ENCODE measurements at places on chromosomes 4 and X.
A peak's percentile ranks its signal among the peaks of the same experiment; 100 is the strongest.

DNA sequence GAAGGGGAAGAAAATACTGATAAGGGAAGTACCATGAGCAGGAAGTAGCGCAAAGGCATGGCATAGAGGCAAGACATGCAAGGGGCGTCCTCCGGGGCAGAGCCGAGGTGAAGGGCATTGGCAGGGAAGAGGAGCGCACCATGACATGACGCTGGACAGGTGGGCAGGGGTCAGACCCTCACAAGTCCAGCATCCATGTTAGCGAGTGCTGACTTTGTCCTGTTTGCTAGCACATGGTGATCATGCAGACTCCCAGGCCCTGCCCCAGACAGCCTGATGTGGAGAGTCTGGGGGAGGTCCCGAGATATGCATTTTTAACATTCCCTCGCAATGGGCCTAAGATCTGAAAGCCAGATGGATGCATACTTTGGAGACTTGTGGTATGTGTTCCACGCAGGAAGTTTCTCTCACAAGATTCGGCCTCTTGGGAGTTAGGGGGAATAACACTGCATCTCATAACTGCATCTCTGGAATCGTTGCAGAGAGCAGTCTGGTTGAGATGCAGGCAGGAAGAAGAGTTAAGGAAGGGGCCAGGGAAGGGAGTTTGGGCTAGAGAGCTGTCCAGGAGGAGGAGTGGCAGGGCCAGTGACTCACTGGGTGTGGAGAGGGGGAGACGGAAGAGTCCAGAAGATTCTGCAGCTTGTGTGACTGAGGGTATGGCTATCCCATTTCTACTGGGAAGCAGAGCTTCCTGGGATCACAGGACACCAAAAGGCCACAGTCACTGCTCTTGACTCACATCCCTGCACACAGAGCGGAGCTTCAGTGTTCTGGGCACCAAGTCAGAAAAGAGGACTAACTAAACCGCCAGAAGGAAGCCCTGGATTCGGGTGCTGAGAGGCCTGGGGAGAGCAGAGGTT, 59.7 kb downstream of the FAM184B start:
- DNase-seq: no peak

GRCh38 chrX:39802354-39802753, 295.4 kb downstream of the BCOR start:
- no peak for DNase-seq

GRCh38 chr4:152190907-152191306, 345.0 kb downstream of the FBXW7 start:
- DNase-seq: no peak

DNA sequence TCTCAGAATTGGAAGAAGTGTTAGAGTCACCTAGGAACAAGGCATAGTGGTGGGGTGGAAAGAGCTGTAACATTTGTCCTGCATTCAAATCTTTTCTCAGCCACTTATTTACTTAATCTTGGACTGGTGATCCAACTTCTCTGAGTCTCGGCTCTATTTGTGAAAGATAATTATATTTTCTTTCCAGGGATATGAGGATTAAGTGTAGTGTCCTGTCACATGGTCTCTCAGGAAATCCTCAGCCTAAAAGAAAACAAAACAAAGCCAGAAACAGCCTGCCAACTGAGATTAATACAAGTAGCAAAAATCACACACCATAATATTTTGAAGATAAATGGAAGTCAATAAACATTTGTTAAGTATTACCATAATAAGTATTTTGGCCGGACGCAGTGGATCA, 33.3 kb upstream of the ETNPPL start:
- DNase-seq: no peak

GRCh38 chr4:107850438-107850837, 25.7 kb downstream of the SGMS2 start:
- DNase-seq: no peak

DNA sequence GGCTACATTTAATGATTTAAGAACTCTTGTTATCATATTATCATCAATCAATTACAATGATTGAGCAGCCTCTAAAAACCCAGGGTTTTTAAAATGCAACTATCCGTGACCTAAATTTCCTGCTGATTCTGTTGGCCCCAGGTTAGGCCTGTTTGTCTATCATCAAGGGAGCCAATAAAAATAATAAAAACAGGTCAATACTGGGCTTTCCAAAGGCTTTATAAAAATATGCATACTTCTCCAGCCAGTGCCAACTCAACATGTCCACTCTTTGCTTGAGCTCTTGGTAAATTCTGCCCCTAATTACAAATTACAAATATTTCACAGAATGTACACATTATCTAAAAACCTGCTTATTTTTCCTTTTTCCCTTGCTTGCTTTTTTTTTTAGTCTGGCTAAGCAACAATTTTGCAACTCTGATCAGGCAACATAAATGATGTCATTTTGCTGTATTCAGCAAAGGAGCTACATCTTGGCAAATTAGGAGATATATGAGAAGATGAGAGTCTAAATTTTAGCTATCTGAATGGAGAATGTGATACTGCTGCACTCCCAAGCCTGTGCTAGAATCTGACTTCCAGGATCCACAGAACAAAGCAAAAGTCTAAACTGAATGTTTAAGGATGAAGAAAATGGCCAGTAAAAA, 204.0 kb downstream of the SCFD2 start:
- no peak for DNase-seq

DNA sequence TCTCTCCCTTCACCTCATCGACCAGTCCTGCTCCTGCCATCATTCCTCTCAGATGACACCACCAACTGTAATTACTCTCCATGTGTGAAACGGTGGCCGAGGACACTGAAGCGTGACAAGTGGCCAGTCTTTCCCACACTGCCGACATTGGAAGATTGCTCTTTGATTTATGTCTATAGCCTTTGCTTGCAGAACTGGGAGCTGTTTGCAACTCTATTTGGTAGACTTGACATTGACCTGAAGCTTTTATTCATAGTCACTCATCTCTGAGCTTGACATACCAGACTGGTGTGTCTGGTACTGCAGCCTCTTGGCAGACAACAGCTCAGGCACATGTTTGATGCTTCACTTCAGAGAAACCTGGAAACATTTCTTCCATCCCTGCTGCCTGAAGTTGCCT, 121.8 kb upstream of the GALNT7 start:
- no peak for DNase-seq

DNA sequence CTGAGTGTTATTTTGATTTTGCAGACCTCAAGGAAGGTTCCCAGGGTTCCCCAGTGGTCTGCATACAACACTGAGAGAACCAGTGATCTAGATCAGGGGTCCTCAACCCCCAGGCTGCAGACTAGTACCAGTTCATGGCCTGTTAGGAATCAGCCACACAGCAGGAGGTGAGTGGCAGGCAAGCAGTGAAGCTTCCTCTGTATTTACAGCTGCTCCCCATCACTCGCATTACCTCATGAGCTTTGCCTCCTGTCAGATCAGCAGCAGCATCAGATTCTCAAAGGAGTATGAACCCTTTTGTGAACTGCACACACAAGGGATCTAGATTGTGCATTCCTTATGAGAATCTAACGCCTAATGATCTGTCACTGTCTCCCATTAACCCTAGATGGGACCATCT, 28.5 kb downstream of the EDNRA start:
- no peak for DNase-seq

GRCh38 chr4:1578251-1578773, 105.8 kb downstream of the FAM53A start:
- DNase-seq: no peak

GRCh38 chr4:8727131-8727530, 134.6 kb downstream of the CPZ start:
- DNase-seq: no peak

GRCh38 chr4:83996254-83996653, 460.3 kb downstream of the GPAT3 start:
- DNase-seq: no peak

GRCh38 chr4:154416190-154416547, 75.4 kb downstream of the DCHS2 start:
- DNase-seq: no peak

DNA sequence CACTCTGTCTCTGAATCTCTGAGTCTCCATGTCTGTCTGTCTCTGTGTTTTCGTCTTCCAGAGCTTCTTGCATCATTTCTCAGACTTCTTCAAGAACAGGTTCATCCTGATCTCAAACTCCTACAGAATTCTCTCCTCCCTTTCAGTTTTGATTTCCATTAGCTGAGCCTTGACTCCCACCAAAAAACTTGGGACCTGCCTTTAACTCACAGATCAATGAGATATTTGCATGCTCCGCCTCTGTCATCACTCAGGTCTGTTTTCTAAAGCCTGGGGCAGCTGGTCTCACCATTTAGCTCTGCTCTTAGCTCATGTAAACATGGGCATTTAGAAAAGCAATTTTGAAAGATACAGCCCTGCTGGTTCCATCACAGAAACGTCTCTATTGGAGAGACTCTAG, 8.6 kb downstream of the DAPP1 start:
- no peak for DNase-seq

DNA sequence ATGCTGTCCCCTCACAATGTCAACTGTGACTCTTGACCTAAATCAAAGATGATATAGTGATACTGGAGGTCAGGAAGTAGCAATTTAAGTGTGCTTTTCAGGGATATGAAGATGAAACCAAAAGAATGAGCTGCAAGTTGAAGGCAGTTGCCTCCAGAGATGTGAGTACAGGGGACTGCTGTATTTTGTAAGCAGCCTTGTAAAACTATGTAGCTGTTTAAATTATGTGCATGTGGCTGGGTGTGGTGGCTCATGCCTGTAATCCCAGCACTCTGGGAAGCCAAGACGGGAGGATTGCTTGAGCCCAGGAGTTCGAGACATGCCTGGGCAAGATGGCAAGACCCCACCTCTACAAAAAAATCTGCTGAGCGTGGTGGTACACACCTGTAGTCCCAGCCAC, 15.1 kb upstream of the TNIP2 start:
- DNase-seq: no peak

GRCh38 chrX:97481228-97481627, 597.5 kb downstream of the RPA4 start:
- DNase-seq: no peak

- DNase-seq: no peak
Observed at GRCh38 chr4:39435659-39436563, 22.8 kb downstream of the RPL9 start.

DNA sequence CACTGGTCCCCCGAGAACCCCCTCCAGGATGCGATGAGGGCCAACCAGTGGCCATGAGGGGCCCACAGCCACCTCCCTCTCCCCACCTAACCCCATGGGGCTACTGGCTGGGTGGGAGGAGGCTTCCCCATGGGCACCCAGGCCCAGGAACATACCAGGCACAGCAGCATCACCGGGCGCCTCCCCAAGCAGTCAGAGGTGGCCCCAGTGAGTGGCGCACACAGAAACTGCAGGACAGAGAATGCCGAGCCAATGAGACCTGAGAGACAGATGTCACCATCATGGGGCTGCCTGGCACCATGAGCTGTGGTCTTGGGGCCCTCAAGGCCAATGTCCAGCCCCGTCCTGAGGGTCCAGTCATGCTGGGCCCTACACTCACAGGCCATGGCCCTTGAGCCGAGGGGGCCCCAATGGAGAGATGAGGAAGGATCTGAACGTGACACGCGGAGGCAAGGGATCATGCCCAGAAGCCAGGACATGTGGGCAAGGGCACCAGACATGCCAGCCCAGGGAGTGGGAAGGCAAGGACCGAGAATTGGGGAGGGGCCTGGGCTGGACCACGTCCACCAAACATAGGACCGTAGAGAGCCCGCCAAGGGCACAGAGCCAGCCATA, 30.1 kb downstream of the NOP14 start:
- DNase-seq: peak; percentile 32

DNA sequence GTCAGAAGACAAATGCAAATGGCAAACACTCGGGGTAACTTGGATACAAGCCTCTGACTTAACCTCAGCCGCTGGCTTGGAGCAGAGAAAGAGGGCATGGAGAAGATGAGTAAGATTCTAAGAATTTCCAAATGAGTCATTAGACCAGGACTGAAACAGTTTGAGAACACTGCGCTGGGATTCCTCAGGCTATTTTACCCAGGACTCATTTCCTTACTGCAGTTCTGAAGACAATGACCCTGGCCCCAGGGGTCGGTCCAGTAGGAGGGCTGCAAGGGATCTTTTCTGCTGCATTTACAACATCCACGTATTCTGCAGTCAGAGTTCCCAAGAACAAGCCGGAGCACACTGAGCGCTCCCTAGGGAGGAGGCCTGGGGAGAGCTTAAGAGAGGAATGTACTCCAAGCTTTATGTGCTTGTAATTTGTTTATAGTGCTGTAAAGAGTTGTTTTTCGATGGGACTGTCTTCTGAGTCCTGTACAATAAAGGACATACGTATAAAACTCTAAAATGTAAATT, 27.3 kb upstream of the SORBS2 start:
- DNase-seq: no peak

GRCh38 chr4:141388481-141388880, 167.8 kb downstream of the ZNF330 start:
- no peak for DNase-seq

GRCh38 chrX:38898261-38898660, 97.0 kb downstream of the MID1IP1 start:
- DNase-seq: no peak

- no peak for DNase-seq
Observed at GRCh38 chr4:92268642-92269041, 35.1 kb upstream of the GRID2 start.

DNA sequence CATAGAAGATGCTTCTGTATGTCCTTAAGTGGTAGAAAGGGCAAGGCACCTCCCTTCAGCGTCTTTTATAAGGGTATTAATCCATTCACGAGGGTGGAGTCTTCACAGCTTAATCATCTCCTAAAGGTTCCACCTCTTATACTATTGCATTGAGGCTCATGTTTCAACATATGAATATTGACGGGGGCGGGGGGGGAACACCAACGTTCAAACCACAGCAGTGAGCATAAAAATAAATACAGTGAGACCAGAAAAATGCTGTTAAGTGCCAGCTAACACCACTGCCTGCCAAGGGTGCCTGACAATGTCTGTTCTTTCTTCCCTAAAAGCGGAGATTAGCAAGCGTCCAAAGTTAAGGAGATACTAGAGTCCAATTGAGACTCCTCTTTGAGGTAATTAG, 323.3 kb downstream of the STK32B start:
- no peak for DNase-seq

DNA sequence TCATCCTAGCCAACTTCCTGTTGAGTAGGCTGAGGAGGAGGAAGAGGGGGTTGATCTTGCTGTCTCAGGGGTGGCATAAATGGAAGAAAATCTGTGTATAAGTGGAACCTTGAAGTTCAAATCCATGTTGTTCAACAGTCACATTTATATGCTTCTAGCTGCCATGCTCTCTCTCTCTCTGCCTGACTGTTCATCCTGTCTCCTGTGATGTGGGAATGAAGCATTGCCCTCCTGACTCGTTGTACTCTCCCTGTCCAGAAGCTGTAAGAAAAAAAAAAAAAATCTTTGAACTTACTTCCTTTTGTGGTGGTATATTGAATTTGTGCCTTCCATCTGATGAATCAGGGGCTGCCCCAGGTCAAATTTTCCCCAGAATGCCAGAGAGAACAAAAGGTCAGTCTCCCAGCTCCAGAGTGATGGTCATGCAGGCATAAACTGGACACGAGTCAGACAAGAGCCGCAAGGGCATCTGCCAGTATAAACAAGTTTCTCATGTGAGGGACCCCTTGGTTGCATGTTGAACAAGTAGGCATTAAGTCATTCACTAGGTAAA, 257.0 kb downstream of the IDS start:
- DNase-seq: no peak

GRCh38 chr4:124629681-124630080, 82.9 kb downstream of the ANKRD50 start:
- no peak for DNase-seq

- DNase-seq: no peak
Observed at GRCh38 chrX:72371405-72371804, 65.7 kb upstream of the CITED1 start.

GRCh38 chr4:97984545-97985131, 158.6 kb downstream of the STPG2 start:
- no peak for DNase-seq

- no peak for DNase-seq
Observed at GRCh38 chrX:21802839-21803238, 36.6 kb upstream of the MBTPS2 start.

GRCh38 chr4:94076498-94076897, 131.2 kb upstream of the SMARCAD1 start:
- no peak for DNase-seq
